ENCODE measurements at places on chromosomes 2 and 18. TPM values are rescaled to one million over a fixed set of nuclear protein-coding genes. Genes with fewer than 3 reads are reported as not detected.

The MC4R gene
- polyA plus RNA-seq: 1.1 TPM

The KYNU gene
- 0.75 TPM for polyA plus RNA-seq

The KIAA2012 gene
- 0.05 TPM for polyA plus RNA-seq

The SRD5A2 gene
- polyA plus RNA-seq: not detected

The EVA1A gene
- polyA plus RNA-seq: 0.59 TPM

The CTNNA2 gene
- 16.0 TPM for polyA plus RNA-seq

The CAVIN2 gene
- 1.0 TPM for polyA plus RNA-seq

The TUBA4B gene
- polyA plus RNA-seq: not detected

The TMEM178A gene
- 13.4 TPM for polyA plus RNA-seq

The SMPD4 gene
- 50.1 TPM for polyA plus RNA-seq

The DCDC2C gene
- not detected for polyA plus RNA-seq

The CHST9 gene
- not detected for polyA plus RNA-seq

The SP140 gene
- polyA plus RNA-seq: 0.53 TPM

The ST8SIA5 gene
- polyA plus RNA-seq: 0.83 TPM

The REL gene
- 12.3 TPM for polyA plus RNA-seq

The SLC5A7 gene
- polyA plus RNA-seq: not detected

The CD8B2 gene
- not detected for polyA plus RNA-seq

The ZSWIM2 gene
- not detected for polyA plus RNA-seq

The PLGLB1 gene
- 4.6 TPM for polyA plus RNA-seq

The NEUROD1 gene
- polyA plus RNA-seq: not detected

The MAP3K20 gene
- 291 TPM for polyA plus RNA-seq

The TEX44 gene
- polyA plus RNA-seq: not detected

The DAPL1 gene
- polyA plus RNA-seq: not detected

The ZNF804A gene
- polyA plus RNA-seq: 0.12 TPM

The C1GALT1C1L gene
- not detected for polyA plus RNA-seq
